Posterior vena cava (tissue), 2 donors: ENCODE measurements at places on chromosomes 6 and 20. TPM values are rescaled to one million over a fixed set of nuclear protein-coding genes. Genes with fewer than 3 reads are reported as not detected.
A peak's percentile ranks its signal among the peaks of the same experiment; 100 is the strongest.

The FAM217A gene
- not detected for total RNA-seq

The BMP2 gene
- 3.2 TPM for total RNA-seq

The AGPAT1 gene
- 53.3 TPM for total RNA-seq

The SIRPA gene
- 42.1 TPM for total RNA-seq

The PEDS1 gene
- 35.5 TPM for total RNA-seq

The GGT7 gene
- 11.8 TPM for total RNA-seq

The GHRH gene
- not detected for total RNA-seq

The VGLL2 gene
- total RNA-seq, result not detected

The TAF11 gene
- 19.1 TPM for total RNA-seq

The LTA gene
- not detected for total RNA-seq

The PHACTR3 gene
- total RNA-seq, result 0.19 TPM

The POM121L2 gene
- total RNA-seq, result not detected

The WASF1 gene
- 13.7 TPM for total RNA-seq

GRCh38 chr6:158847786-158848185, 28.6 kb upstream of the EZR start:
- DNase-seq, result no peak

- no peak for DNase-seq
Observed at GRCh38 chr20:32709632-32710121, 33.6 kb downstream of the COMMD7 start.

DNA sequence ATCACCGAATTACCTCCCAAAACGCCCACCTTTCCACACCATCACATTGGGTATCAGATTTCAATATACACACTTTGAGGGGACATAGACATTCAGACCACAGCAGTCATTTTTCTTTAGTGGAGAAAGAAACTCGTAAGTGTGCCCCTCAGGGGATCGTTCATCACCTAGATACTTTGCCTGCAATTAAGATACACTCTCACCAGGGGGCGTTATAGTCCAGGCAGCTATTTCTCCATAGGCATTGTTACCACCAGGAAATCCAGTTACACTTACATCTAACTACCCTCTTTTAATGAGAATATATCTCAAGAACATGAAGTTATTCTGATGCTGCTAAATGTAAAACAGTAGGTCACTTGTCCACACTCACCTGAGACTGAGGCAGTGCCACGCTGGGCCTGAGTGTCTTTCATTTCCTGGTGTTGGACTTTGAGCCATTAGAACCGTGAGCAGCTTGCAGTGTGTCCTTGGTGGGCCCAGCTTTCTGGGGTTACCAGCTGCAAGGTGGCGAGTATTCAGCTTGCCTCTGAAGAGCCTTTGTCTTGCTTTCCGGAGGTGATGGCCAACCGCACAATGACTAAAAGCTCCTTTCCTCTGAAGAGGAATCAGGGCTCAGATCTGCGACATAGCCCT, 35.1 kb upstream of the UNC93A start:
- no peak for DNase-seq

- DNase-seq, result no peak
Observed at GRCh38 chr20:14197097-14197496, 140.3 kb downstream of the FLRT3 start.

GRCh38 chr20:9578594-9578993, 64.2 kb downstream of the LAMP5 start:
- DNase-seq, result no peak

GRCh38 chr6:72798196-72798595, 176.3 kb downstream of the KCNQ5 start:
- no peak for DNase-seq

DNA sequence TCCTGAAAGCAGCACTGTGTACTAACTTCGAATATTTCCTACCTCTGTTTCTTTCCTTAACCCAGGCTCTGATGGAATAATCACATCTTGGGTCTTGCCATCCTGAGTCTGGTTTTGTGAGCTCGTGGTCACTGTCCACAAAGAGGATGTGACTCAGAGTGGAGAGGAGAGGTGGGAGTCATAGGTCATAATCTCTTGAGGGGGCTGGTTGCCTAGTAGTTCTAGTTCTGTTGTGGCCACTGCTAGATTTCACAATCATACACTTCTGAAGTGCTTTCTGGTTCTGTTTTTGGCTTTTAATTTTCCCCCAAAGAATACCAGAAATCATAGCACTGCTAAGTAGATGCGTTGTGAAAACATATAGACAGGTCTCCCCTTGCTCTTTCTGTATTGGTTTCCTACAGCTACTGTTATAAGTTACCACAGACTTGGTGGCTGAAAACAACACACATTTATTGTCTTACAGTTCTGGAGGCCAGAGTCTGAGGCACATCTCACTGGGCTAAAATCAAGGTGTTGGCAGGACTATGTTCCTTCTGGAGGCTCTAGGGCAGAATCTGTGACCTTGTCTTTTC, 102.8 kb downstream of the NRSN1 start:
- no peak for DNase-seq

DNA sequence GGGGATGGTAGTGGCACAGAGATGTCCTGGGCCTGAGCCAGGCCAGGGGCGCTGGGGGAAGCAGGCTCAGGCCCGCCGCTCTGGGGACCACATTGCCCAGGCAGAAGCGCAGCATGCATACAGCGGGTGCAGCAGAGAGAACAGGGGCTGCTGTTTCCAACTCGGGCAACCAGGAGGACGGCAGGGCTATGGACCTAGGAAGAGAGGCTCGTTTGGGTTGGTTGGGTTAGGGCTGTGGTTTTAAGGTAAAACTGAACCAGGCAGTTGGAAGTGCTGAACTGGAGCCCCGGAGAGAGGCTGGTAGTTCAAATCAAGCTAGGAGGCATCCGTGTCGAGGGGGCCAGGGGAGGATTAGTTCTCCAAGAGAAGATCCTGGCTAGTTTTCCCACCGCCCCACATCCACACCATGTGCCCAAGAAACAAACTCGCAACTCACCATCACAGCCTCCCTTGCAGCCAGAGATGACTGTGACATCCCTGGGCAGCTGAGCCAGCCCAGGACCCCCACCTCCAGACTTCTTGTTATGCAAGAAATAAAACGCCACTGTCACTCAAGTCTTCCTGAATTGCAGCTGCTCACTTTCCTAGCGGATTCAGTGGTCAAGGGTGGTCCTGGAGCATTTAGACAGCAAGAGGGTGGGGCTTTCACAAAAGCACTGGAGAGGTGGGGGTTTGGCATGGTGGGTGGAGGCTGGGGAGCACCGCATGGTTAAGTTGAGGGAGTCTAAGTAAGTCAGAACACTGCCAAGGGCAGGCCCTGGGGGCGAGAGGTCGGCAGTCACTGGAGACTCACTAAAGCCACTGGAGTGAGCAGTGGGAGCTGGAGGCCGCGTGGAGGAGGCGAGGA, 161.2 kb downstream of the GRM4 start:
- peak; percentile 64 for DNase-seq

DNA sequence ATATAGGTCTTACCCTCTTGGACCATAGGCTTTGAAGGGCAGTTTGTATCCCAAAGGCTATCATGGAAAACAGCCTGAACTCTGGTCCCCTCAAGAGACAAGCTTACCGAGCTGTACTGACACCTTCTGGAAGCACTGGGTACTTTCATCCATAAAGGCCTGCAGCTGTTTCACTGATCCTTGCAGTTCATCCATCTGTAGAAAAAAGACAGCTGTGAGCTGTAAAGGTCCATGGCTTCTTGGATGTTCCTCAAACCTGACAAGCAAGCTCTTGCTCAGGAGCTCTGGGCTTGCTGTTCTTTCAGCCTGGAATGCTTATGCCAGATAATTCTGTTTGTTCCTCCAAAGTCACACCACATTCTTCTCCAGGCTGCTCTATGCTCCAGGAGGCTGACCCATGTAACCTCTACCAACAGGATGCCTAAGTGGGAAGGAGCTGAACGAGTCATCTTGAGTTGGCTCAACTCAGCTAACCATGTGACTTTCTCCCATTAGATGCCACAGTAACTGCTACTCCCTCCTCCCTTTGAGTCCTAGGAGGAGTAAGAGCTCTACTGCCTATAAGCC, 8.8 kb upstream of the NDRG3 start:
- DNase-seq, result no peak

DNA sequence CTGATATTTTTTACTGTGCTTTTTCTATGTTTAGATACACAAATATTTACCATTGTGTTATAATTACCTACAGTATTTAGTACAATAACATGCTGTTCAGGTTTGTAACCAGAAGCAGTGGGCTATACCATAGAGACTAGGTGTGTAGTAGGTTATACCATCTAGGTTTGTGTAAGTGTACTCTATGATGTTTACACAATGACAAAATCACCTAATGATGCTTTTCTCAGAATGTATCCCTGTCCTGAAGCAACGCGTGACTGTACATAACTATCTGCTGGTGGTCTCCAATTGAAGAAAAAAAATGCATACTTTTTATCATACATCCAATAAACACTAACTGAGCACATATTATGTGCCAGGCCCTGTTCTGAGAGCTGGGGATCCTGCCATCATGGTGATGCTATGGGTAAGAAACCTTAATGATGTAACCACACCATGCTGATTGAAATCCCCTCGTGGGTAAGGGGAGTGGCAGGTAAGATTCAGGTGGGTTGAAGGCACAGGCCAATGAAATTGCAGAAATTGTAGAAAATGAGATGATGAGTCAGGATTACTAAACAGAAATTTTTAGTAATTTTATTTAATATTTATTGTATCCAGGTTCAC, 76.8 kb downstream of the FYN start:
- DNase-seq, result no peak

DNA sequence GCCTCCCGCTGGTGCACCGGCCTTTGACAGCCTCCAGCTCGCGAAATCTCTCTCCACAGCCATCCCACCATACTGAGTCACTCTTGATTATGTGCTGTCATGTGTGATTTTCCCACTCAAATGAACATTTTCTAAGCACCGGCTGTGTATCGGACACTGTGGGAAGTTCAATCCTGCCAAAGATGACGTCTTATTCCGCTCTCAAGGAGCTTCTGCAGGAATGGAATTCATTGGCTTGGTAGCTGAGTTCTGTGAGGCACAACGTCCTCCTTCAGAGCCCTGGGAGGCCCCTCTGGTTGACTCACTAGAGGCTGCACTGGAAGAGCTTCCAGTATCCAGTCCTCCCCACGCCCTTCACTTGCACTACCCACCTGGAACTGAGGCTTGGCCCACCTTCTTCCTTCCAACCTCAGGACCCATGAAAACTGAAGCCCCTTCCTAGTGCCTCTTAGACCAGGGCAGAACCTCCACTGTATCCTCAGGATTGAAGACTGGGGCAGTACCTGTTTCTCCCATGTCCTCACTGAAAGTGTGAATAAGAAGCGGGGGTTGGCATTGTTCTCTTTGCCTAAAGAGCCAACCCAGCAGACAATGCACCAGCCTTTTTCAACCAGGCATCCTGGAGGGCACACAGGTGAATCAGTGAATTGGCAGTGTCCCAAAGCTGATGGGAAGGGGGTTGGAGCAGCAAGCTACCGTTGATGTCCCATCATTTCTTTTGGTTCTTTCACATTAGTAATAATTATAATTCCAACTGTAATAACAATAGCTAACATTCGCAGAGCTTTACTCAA, 1.7 kb downstream of the UNC5CL start:
- DNase-seq, result no peak

- no peak for DNase-seq
Observed at GRCh38 chr20:4665591-4665990, 56.1 kb upstream of the PRND start.

GRCh38 chr6:2213086-2213485, 32.3 kb downstream of the GMDS start:
- DNase-seq, result no peak

GRCh38 chr6:81758221-81758620, 5.7 kb upstream of the TENT5A start:
- no peak for DNase-seq

DNA sequence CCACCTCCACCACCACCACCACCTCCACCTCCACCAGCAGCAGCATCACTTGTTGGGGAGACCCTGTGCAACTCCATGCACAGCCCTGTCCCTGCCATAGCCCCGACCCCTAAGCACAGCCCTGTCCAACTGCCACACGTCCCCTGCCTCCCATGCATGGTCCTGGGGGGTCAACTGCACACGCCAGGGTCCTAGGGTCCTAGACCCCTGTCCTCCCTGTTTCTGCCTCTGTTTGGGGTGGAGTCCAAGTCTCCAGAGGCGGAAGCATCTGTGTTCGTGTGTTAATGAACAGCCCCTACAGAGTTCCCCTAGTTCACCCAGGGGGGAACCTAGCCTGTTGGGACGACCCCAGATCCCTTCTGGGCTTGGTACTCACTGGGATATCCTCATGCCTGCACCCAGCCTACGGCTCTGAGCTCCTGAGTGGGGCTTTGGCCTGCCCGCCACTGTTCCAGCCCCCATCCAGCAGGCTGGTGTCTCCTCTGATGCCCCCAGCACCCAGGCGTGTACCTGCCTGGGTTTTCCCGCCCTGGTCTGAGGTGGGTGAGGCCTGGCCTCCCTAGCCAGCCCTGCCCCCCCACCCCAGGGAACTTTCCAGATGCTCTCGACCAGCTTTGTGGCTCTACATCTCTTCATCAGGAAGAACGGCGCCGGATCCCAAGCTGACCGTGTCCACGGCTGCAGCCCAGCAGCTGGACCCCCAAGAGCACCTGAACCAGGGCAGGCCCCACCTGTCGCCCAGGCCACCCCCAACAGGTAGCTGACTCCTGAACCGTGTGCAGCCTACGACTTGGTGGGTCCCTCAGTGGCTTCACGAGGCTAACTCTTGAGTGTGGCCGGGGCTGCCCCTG, 2.5 kb upstream of the TNFRSF6B start:
- DNase-seq, result no peak

DNA sequence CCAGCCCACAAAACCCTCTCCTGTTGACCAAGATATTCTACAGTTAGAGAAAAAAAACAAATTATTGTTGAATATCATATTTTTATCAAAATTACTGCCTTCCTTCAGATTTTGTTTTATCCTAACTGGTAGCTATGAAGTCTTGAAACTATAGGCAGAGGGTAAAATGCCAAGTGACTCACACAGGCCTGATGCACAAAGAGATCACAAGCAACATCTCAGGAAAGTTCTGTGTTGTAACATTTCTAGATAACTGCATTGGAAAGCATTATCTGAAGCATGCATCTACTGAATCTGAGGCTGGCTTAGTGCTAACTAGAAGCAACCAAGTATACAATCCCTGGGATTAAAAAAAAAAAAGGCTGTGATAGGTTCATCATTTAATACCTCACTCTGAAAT, 134.2 kb downstream of the PKHD1 start:
- no peak for DNase-seq

GRCh38 chr6:115404446-115404845, 656.2 kb downstream of the FRK start:
- no peak for DNase-seq
